Spinal cord (tissue), 10 donors: ENCODE measurements at places on chromosomes 12 and 14. TPM values are rescaled to one million over a fixed set of nuclear protein-coding genes. Genes with fewer than 3 reads are reported as not detected.

- DNase-seq, result no peak
Measured at GRCh38 chr14:37598747-37599506, 3.5 kb downstream of the TTC6 start.

DNA sequence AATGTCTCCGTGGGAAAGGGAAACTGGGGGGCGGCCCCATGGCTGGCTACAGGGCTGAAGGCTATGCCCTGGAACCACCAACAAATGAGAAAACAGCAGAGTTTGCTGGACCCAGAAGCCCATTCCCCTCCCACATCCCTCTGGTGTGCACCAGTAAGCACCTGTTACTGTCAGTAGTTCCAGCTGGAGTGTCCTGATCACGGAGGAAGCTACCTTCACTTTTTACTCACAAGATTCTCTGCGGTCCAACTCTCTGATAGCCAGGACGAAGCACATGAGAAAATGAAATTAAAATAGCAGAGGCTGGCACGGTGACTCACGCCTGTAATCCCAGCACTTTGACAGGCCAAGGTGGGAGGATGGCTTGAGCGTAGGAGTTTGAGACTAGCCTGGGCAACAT lies 22.7 kb upstream of the MEG3 start:
- no peak for DNase-seq

DNA sequence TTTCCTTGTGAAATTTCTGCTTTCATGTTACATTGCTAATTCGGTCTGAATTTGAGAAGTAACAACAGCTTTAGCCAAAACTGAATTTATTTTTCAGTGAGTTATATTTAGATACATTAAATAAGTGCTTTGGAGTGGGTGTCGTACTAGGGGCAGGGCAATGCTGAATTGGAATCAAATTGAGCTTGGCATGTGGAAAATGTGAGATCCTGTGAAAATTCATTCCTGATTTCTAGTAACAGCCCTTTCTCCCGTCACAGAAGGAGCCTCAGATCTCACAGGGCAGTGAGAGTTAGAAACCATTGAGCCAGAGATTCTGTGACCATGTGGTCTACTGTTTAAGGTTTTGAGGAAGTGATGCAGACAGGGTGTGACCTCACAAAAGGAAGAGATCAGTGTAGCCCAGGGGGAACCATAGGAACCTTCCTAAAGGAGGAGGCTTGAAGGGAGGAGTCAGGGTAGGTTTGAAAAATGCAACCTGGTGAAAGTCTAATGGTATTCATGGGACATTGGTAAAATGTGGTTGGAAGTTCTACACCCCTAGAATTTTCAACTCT lies 1136.8 kb downstream of the AACS start:
- DNase-seq, result no peak

DNA sequence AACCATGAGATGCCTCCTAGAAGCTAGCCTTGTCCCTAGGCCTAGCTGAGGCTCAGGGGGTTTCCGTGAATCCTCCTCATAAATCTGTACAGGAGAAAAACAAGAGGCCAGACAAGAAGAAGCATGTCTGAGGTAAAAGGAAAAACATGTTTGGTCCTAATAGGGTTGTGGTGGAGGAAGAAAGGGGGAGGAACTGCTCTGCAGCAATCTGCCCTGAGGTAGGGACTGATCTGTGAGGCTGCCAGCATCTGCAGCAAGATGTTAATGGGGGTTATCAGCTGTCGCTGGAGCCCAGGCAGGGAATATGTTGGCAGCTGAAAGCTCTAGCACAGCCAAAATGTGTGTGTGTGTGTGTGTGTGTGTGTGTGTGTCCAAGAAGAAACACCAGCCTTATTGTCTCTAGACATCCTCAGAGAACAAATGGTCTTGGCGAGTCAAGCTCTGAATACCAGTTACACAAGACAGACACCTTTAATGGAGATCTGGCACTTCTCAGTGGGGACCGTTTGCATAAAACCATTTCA lies 218.5 kb downstream of the NUAK1 start:
- no peak for DNase-seq

- no peak for DNase-seq
Measured at GRCh38 chr14:67497716-67498115, 9.2 kb upstream of the TMEM229B start.

DNA sequence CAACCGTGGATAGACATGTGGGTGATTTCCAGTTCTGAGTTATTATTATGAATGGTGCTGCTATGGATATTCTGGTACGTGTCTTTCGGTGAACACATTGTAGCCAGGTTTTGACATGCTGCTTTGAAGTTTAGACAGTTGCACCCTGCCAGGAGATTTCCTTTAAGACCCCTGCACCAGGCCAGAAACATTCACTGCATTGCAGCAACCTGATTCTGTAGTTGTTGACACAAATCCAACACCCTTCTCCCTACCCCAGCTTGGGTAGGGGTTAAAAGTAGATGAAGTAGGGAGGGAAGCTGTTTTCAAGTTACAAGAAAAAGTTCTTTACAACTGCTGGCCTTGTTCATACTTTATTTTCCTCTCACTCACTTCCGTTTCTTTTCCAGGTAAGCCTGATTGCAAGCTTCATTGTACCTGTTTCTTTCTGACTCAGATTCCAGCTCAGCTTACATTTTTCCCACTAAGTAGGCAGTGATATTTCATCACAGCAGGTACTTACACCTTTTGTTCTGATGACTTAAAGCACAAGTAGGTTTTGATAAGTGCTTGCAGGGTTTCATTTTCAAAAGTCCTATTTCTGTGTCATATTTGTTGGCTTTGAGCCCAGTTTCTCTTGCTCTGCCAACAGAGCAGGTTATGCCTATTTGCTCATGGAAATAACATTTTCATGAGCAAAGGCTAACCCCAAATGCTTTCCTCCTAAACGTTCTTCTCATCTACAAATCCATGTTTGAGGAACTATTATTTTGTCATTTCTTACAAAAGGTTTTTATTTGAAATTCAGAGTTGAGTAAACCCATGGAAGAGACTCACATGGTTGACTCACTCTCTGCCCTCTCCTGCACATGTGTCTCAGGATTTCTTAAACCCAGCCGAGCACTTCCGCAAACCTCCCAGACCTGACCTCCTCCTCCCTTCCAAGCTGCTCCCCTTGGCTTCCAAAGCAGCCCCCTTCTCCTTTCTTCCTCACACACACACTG lies 12.1 kb upstream of the LTA4H start:
- peak; percentile 33 for DNase-seq

GRCh38 chr12:92459850-92460249 lies 242.9 kb upstream of the PLEKHG7 start:
- DNase-seq, result no peak

DNA sequence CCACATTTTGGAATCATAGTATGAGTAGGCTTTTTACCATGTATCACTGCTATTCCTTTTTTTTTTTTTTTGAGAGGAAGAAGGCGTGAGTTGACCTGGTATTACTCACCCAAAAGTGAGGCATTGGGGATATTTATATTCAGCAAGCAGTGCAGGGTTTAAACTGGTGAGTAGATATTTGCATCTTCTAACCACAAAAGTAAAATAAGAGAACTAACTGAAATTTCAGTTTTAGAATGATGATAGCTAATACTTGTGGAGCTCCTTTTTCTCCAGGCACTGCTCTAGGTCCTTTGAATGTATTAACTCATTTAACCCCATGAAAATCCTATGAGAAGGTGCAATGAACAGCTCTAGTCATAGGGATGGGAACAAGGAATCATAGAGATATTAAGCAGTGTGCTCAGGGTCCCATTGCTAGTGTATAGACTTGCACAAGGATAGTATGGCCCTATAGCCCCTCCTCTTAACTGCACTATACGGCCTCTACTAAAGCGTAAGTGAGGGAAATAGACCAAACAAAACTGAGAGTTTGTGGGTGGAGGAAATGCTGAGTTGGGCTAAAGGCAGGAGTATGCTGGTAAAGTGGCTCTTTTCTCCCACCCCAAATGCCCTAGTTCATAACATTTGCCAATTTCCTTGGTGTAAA lies 104.3 kb upstream of the MAX start:
- DNase-seq, result no peak

GRCh38 chr14:54652188-54652587 lies 85.3 kb downstream of the SAMD4A start:
- DNase-seq, result no peak

- no peak for DNase-seq
Measured at GRCh38 chr12:81381951-81382350, 304.1 kb downstream of the ACSS3 start.

GRCh38 chr12:117022465-117022864 lies 76.8 kb downstream of the TESC start:
- no peak for DNase-seq

DNA sequence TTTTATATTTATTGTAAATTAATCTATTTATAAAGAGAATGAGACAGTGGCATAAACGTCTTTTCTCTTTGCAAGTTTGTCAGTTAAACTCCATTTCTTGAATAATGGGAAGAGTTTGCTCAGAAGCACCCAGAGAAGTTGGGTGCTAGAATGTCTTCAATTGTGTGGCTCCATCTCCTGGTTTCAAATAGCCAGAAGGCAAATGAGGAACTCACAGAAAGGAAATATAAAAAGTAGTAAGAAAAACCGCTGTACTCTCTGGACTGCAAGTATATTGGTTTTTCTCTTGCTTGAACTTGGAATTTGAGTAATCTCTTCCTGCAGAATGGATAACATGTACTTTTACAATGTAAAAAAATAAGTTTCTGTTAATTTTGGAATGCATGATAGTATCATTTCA lies 217.5 kb downstream of the DPY19L2 start:
- no peak for DNase-seq

GRCh38 chr12:117967512-117967911 lies 1.3 kb downstream of the KSR2 start:
- peak; percentile 13 for DNase-seq

GRCh38 chr12:113136128-113136989 lies 798 bp upstream of the RASAL1 start:
- DNase-seq, result peak; percentile 31

- DNase-seq, result no peak
Measured at GRCh38 chr14:55851961-55852360, 266.2 kb upstream of the PELI2 start.

GRCh38 chr12:81128930-81129554 lies 51.2 kb downstream of the ACSS3 start:
- DNase-seq, result no peak

GRCh38 chr12:55692631-55693322 lies 14.9 kb downstream of the ITGA7 start:
- DNase-seq, result no peak

GRCh38 chr12:55712700-55713415 lies 3.0 kb upstream of the BLOC1S1 start:
- DNase-seq, result no peak

DNA sequence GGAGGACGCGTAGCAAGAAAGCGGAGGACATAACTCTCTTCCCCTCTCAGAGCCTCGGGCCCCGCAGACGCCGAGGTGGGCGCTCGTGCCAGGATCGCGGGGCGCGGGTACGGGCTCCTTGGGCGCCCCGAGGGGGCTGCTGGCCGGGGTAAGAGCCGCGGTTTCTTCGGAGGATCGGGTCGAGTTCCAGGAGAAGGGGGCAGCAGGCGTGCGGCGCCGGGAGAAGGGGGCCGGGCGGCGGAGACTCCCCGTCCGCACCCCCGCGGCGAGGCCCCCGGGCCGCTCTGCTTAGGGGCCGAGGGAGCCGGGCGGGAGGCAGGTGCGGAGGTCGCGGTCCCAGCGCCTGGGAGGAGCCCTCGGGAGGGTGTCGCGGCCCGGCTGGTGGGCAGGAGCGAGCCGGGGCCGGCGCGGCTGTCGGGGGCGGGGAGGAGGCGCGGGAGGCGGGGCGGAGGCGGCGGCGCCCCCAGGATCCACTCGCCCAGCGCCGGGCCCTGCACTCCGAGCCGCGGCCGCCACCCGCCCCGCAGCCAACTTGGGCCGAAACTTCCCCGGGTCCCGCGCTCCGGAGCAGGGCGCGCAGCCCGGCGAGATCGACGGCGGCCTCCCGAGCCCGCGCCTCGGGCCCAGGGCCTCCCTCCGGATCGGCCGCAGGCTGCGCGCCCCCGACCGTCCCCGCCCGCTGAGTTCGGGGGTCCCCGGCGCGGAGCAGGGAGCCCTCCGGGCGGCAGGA lies 64.4 kb downstream of the FBXL14 start:
- no peak for DNase-seq

DNA sequence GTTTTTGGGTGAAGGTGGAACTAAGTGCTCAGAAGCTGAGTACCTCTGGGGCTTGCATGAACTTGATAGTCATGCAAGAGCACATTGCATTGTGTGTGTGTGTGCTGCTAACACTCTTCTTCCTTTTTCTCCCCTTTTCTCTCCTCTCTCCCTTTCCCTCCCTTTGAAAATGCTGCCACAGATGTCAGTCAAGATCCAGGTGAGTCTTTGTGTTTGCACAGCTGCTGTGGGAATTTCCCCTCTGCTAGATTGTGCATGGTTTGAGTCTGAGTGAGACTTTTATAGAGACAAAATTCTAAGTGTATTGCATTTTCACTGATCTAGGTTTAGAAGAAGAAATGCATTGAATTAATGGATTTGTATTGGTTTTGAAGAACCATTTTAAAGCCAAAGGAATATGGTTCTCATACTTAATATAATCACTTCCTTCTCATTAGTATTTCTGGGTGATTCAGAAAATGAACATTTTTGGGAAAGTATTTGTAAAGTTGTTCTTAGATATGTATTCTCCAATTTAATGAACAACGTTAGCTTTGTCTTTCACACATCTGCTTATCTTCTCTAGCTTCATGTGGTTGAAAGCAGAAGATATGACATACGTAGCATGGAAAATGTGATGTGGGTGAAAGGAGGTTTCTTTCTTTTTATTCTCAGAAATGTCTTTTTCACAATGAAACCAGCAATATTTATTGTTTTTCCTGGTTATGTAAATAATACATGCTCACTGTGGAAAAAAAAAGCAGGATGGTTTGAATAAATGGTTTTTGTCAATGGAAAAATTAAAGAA lies 108.5 kb downstream of the NRXN3 start:
- DNase-seq, result no peak

- peak; percentile 60 for DNase-seq
Measured at GRCh38 chr12:51951843-51952722, 584 bp downstream of the ACVR1B start.

DNA sequence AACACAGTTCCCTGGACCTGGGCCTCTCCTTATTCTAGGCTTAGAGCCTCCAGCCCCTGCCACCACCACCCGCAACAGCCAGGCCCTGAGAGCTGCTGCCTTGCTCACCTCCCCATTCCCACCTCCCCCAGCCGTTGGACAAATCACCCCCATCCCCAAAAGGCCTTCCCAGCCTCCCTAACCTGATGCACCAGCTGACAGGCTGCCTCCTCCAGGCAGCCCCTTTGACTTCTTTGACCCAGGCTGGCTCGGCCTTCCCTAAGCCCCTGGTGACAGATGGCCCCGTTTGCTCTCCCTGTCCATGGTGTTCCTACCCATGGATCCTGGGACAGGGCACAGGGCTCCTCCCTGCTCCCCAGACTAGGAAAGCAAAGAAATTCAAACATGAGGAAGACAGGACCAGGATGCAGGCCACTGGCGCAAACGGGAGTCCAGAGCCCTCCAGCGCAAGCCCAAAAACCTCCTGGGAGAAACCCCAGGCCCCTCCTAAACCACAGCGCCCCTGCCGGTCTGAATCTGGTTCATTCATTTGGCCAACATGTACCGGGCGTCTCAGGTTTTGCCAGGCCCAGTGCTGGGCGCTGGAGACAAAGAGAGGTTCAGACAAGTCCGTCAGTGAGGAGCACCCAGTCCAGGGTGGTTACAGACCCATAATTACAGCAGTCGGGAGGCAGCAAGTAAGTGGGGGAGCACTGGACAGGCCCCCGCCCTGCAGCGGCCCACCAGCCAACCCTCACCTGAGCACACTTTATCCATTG lies 2.4 kb downstream of the AKT1 start:
- no peak for DNase-seq

The CD27 gene
- total RNA-seq, result 0.50 TPM

The CD9 gene
- total RNA-seq, result 139 TPM

The SLC25A21 gene
- total RNA-seq, result 0.99 TPM

The LUM gene
- 141 TPM for total RNA-seq

The SYT10 gene
- 1.9 TPM for total RNA-seq
